ENCODE measurements at places on chromosomes 7 and 10.

DNA sequence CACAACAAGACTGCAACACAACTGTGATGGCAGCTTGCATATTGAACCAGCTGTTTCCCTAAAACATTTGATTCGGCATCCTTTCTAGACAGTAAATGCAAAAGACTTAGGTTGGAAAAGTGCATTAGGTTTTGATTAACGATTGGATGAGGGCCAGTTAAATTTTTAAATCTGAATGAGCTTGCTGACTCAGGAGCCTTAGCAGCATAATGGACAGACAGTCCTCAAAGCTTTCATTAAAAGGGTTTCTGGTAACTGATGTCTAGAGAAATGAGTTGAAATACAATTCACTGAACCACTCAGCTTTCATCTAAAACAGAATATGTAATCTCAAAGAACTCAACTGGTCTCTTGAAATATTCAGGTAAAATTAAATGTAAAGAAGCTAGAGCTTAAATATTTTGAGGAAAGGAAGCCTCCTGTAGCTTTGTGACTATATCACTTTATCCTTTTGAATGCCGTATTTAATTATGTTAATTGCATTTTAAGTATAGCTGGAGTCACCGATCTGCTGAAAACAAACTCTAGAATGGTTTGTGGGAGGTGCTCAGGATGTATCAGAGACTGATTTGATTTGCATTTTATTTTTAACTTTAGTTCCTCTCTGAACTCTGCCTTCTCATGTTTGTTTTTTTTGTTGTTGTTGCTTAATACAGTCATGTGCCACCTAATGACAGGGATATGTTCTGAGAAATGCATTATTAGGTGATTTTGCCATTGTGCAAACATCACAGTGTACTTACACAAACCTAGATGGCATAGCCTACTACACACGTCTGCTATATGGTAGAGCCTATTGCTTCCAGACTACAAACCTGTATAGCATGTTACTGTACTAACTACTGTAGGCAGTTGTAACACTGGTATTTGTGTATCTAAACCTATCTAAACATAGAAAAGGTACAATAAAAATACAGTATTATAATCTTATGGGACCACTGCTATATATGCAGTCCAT is 29.2 kb upstream of the ATRNL1 start:
- no peak for DNase-seq

GRCh38 chr7:40760987-40761386 is 626.2 kb downstream of the SUGCT start:
- DNase-seq: no peak

DNA sequence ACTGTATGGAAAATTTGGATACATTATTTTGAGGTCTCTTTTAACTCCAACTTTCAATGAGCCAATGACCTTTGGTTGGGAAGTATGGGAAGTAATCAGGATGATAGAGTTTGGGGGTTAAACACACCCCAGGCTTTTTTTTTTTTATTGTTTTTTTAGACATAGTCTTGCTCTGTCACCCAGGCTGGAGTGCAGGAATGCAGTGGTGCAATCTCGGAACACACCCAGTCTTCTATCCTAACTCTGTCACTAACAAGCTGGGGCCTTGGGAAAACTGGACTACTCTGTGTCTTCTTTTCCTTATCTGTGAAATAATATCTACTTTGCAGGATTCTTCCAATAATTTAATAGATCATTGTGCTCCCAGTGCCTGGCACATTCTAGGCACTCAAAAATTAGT is 37.6 kb upstream of the AGBL3 start:
- DNase-seq: no peak

- no peak for DNase-seq
Observed at GRCh38 chr10:59628456-59628855, 81.2 kb downstream of the SLC16A9 start.

- no peak for DNase-seq
Observed at GRCh38 chr7:68238204-68238805, 1241.7 kb downstream of the TYW1 start.

DNA sequence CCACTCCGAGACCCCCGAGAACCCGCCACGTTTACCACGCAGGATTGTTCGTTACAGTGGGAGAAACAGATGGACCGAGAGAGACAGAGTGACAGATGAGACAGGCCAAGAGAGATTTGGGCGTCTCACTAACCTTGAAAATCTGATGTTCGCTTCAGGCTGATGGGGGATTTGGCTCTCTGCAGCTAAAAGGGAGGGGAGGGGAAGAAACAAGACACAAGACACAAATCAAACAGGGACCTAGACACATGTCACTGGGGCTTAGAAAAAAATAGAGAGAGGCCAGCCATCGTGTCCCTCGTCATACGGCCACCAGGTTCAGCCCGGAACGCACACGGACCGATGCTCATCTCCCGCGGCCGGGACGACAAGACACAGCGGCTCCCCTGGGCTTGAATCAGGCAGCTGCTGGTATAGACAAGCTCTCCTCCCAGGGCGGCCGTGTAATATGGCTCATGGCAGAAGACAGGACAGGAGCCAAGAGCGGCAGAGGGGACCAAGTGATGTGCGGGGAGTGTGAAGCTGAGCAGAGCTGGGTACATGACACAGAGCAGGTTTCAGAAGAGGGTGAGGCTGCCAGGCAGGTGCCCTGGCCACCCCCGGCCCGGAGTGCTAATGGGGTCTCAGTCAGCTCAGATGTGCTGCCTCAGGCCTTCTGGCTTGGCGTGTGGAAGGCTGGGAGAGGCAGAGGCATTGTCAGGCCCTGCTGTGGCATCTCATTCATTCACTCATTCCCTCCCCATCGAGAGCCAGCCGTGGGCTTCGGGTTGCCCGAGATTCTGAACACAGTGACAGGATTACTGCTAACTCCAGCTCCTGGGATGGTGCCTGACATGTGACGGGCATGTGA is 88.5 kb upstream of the GNA12 start:
- DNase-seq: no peak

- no peak for DNase-seq
Observed at GRCh38 chr10:120616311-120616911, 159.4 kb downstream of the PLPP4 start.
